ENCODE measurements at places on chromosomes 6 and 20.

GRCh38 chr6:159221486-159222170, 52.4 kb downstream of the FNDC1 start:
- no peak for DNase-seq

DNA sequence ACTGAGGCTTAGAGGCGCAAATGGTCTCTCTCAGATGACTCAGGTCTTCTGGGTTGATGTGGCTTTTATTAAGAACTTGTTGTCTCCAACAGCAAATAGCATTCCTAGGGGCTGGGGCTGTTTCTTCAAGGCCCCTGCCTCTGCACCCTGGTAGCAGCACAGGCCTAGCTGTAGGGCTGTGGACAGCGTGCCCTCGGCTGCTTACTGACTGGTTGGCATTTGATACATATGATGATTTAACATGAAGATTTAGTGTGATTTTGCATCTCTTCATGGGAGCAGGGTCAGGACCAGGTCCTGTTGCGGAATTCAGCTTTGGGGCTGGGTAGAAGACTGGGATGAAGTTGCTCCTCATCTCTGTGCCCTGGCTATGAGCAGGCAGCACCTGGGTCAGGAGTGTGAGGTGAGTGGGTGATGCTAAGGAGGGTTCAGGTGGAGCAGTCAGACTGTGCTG, 24.3 kb upstream of the IER3 start:
- no peak for DNase-seq

DNA sequence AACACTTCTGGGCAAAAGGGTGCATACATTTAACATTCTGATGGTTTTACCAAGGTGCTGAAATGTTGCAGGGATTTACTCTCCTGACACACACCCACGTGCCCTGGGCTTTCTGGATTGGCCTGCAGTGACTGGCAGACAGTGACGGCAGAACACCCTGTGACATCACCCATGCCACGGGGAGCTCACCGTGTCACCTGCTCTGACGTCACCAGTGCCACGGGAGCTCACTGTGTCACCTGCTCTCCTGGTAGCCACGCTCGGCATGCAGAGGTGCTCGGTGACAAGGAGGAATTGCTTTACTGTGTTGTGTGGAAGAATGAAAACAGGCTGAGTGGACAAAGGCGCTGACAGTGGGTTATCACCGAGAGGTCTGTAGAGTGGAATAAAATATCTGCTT, 99.3 kb downstream of the RAMACL start:
- no peak for DNase-seq

- no peak for DNase-seq
These were observed 790 bp upstream of the E2F1 start for GRCh38 chr20:33686984-33687366.

GRCh38 chr20:32110727-32111126, 1.2 kb downstream of the TM9SF4 start:
- no peak for DNase-seq

GRCh38 chr6:46103441-46104115, 26.2 kb upstream of the ENPP4 start:
- no peak for DNase-seq

DNA sequence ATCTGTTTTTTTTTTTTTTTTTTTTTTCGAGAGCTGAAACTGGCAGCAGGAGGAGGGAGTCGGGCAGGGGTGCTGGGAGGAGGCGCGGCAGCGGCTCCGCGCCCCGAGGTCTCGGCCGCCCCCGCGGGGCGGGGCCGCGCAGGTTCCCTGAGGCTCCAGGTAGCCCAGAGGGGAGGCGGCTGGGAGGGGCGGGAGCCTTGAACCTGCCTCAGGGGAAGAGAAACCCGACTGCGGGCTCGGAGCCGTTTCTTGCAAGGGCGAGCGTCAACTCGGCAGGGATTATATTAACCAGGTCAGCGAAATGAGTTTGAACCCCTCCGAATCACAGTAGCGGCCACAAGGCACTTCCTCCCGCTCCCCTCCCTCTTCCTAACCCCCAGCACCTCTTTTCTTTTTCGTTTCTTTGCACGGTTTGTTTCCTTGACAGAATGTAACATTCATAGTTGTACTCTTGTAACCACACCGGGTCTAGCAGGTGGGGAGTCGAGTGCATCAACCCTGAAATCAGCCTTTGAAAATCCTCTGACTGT, 2.0 kb downstream of the MYB start:
- no peak for DNase-seq

- DNase-seq: no peak
These were observed 172.8 kb downstream of the KLHL32 start for GRCh38 chr6:97097068-97098047.

DNA sequence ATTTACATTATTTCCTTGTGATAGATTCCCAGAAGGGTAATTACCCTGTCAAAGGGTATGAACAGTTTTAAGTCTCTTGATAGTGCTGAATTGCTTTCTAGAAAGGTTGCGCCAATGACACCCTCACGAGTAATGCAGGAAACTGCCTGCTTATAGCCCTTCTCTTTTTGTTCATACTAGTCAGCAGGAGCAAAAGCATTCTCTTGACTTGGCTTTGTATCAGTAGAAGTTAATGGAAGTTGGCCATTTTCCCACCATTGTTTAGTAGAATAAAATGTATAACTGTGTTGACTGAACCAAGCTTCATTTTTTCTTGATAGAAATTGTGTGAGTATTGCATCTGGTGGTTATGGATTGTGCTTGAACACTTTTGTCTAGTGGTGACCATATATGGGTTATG, 100.1 kb downstream of the FARS2 start:
- no peak for DNase-seq

GRCh38 chr20:8220716-8221115, 88.7 kb downstream of the PLCB1 start:
- DNase-seq: no peak

- no peak for DNase-seq
These were observed 28.3 kb upstream of the CSNK2A1 start for GRCh38 chr20:571754-572441.

GRCh38 chr6:3915076-3915791, 66.1 kb downstream of the FAM50B start:
- DNase-seq: no peak

DNA sequence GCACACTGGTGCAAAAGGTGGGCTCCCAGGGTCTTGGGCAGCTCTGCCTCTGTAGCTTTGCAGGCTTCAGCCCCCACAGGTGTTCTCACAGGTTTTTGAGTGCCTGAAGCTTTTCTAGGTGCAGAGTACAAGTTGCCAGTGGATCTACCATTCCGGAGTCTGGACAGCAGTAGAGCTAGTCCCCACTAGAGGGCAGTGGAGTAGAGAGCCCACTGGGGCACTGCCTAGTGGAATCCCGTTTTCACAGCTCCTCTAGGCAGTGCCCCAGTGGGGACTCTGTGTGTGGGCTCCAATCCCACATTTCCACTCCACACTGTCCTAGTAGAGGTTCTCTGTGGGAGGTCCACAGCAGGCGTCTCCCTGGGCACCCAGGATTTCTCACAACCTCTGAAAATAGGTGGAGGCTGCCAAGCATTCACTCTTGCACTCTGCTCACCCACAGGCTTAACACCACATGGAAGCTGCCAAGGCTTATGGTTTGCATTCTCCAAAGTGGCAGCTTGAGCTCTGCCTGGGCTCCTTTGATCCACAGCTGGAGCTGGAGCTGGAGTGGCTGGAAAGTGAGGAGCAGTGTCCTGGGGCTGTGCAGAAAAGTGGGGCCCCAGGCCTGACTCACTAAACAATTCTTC, 86.3 kb upstream of the PROKR2 start:
- peak; percentile 35 for DNase-seq

- no peak for DNase-seq
These were observed 14.4 kb upstream of the SLC22A23 start for GRCh38 chr6:3471286-3471685.

DNA sequence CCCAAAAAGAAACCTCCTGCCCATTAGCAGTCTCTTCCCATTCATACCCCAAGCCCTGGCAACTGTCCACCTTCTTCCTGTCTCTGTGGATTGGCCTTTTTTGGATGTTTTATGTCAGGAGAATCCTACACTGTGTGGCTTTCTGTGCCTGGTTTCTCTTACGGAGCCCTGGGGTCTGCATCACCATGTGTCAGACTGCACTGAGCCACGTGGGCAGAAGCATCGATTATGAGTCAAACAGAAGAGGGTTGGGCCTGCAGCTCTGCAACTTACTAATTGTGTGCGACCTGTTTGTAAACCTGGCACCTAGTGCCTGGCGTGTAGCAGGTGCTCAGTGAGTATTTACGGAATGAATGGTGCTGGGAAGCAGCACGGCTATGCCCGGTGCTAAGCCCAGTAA, 62.6 kb downstream of the IGF2R start:
- DNase-seq: no peak

GRCh38 chr6:92790381-92790780, 629.0 kb downstream of the EPHA7 start:
- DNase-seq: no peak

GRCh38 chr6:18545726-18546125, 158.6 kb downstream of the RNF144B start:
- no peak for DNase-seq

DNA sequence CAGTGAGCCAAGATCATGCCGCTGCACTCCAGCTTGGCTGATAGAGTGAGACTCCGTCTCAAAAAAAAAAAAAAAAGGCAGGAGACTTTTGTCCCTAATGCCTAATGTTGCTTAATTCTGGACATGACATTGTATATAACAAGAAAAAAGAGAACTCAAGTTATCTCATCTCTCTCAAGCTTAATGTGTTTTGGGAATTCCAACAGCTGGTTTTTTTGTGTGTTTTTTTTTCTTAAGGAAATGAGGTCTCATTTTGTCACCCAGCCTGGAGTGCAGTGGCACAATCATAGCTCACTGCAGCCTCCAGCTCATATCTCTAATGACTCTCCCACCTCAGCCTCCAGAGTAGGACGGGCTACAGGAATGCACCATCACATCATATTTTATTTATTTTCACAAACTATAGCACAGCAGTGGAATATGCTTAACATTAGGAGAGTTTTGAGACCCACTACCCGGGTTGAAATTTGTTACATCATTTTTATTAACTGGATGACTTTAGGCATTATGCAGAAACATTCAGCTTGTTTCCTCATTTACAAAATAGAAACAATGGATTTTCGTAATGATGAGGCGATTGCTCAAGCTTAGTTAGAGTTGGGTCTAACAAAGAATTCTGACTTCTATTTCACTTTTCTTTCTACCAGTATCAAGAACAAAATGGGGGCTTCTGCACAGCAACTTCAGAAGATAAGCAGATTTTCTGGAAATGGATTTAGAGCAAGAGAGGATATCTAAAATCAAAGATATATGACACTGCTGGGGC, 104.1 kb upstream of the BTN3A2 start:
- DNase-seq: no peak

GRCh38 chr6:149153100-149153499, 164.4 kb upstream of the TAB2 start:
- no peak for DNase-seq

- DNase-seq: no peak
These were observed 42.0 kb upstream of the OGFRL1 start for GRCh38 chr6:71246596-71246995.

DNA sequence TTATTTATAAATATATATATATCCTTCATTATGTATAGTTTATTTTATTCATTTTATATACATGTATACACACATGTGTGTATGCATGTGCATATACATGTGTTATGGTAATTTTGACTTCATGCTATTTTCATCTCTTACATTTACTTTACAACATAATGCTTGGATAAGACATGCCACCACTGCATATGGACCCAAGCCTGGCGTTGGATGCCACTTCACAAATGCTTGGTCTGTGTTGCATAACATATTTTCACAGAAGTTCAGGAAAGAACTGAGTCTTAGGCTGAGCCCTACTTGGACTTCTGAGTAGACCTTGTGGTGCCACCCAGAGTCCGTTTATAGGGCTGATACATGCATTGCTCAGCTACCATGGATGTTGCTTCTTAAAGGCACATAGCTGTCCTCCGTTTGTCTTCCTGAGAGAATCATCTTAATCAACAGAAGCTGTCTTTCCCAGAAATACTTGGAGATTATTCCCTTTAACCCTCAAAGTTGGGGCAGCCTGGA, 337.8 kb downstream of the BTBD3 start:
- DNase-seq: no peak

DNA sequence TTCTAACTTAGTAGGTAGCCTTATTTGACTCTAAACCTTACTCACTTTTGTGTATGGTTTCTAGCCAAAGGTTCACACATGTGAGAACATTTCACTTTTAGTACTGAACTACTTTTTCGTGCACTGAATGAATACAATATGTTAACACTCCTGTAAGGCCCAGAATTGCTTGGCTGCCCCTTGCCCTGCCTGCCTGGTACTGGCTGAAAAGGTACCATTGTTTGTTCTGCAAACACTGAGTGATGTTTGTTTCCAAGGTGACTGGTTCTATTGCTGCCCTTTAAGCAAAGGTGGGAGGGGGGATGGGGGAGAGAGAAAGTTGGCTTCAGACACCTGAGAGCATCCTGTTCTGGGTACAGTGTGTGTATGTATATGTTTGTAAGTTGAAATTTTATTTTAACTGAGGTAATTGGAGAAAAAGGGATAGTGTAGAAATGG, 31.2 kb downstream of the RREB1 start:
- no peak for DNase-seq

DNA sequence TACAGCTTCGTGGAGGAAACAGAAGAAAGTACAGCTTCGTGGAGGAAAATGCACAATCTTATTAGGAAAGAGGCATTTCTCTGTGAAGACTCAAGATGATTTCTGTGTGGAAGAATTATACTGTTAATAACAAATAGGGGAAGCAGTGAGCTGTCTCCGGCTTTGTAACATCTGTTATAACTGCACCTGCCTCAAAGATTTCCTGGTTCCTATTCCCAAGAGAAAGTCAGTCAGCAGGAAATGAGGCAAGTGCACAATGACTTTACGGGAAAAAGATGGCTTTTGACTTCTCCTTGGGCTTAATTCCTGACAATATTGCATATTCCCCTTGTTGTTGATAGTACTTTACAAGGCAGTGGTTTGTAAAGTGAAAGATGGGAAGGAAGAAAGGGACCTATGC, 538.5 kb downstream of the BMP2 start:
- DNase-seq: no peak

GRCh38 chr6:139577763-139578604, 203.5 kb upstream of the CITED2 start:
- DNase-seq: no peak

DNA sequence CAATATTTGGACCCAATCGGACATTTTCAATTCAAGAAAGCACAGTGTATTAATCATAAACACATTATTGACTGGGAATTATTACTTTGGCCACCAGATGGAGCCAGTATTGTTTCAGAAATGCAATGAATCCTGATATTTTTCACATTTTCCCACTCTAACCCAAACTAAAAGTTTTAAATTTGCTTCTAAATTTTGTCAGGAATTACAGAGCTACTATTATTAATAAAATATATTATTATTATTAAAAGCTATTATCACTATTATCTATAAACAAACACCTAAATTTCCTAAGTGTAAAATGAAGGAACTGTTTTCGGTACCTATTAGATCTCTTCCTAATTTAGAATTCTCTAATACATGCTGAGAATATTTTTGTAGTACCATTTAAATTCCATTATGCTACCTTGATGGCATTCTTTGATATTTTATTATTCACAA, 245.3 kb downstream of the OGFRL1 start:
- DNase-seq: peak; percentile 33

All from SW 1271 (cell line).